ENCODE measurements at places on chromosomes 5 and 9.

GRCh38 chr9:120413121-120414048 is 166.6 kb downstream of the CDK5RAP2 start:
- no peak for DNase-seq

GRCh38 chr5:150787656-150788055 is 9.1 kb downstream of the SMIM3 start:
- no peak for DNase-seq

GRCh38 chr5:91514400-91514799 is 131.3 kb upstream of the ARRDC3 start:
- DNase-seq, result no peak

DNA sequence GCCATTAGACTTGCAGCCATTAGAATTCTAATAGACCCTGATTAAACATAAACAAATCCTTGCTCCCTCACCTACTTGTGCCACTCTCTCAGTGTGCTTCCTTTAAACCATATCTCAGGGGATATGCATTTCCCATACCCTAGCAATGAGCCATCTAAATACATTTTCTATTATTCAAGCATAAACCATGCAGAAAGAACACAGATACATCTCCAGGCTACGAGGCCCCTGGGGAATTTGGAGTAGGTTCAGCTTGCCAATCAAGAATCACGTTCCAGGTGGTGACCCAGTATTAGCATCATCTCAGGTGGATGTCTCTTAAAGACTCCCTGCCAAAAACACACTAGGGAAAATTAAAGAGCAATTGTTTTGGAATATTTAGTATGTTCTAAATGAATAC is 93.0 kb upstream of the CCL21 start:
- no peak for DNase-seq

DNA sequence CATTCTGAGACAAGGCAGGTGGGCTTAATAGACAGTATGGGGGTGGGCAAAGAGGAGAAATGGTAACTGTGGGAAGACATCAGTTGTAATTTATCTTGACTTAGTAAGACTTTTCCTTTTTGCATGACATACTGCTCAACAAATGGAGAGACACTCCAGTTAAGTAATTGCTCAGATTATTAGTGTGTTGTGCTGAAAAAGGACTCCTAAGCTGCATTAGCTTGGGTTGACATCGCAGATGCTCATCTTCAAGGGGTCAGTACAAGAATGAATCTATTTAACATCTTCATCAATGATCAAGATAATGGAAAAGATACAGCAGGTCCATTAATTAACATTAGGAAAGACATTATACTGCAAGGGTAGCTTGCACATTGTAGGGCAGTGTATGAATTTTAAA is 181.1 kb upstream of the ELAVL2 start:
- no peak for DNase-seq

GRCh38 chr5:14218897-14219573 is 75.9 kb downstream of the TRIO start:
- no peak for DNase-seq

DNA sequence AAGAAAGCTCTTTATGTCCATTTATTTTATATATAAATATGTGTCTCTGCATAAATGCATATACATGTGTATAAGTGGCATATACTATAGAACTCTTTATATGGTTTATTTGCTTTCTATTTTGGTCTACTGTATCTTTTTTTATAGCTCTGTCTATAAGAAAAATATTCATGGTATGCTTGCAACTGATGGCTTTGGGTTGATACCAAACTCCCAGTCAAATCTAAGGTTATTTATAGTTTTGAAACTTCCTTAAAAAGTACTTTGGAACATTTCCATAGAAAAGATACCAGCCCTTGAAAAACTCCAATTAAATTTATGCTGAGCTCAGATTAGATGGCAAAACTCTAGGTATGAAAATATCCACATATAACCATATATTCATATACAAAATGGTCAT is 120.0 kb upstream of the KLF9 start:
- no peak for DNase-seq

DNA sequence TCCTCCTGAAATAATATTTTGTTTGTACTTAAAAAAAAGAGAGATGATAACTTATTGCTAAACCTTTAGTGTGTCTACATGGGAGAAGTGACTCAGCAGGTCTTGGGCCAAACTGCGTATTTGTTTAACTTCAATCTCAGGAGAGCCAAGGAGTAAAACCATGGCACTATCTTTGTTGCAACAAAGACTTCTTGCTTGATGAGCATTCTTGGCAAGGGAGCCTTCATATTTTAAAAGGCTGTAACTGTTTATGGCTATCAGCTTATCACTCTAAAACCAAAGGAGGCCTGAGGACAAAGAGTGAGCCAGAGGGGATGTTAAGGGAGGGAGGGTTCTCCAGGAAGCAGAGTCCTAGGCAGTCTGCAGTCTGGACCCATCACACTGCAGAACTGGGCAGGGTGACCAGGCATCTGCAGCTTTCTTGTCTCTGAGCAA is 216.2 kb upstream of the S1PR3 start:
- DNase-seq, result no peak

- no peak for DNase-seq
Observed at GRCh38 chr9:6590772-6591384, 54.7 kb downstream of the GLDC start.

DNA sequence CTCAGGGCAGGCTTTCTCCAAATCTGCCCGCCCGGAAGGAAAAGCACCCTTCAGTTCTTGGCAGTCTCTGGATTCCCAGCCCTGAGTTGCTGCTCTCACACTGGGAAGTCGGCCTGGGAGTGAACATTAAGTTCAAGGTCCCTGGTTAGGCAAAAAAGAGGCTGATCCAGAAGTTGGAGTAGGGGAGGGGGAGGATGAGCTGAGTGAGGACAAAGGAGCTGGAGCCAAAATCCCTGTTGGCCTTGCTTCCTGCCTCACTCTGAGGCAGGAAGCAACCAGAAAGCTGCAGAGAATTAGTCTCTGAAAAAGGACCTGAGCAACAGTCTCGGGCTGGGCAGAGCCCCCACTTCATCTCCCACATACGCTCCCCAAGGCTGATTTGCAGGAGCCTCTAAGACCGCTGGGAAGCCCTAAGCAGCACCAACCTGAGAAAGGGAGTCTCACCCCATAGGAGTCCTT is 15.0 kb upstream of the RPS14 start:
- no peak for DNase-seq

- DNase-seq, result no peak
Observed at GRCh38 chr5:145668714-145669113, 166.4 kb downstream of the PRELID2 start.

DNA sequence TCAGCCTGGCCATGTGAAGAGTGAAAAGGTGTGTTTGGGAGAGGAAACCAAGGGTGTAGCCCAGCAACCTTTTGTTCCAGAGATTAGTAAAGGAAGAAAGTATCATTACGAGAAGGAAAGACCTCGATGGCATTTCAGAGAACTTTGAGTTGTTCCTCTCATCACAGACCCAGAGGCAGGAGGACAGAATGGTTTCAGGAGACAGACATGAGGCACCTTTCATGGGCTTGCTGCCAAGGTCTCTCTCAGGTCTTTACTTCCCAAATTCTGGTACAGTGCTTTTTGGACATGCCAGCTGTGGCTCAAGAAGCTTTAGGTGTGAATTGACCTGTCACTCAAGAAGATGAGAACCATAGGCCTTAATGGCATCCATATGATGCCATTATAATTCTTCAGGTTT is 2.8 kb upstream of the MCC start:
- no peak for DNase-seq

- no peak for DNase-seq
Observed at GRCh38 chr9:69452110-69452782, 127.2 kb downstream of the ENTREP1 start.

GRCh38 chr5:41296066-41296465 is 82.7 kb upstream of the C6 start:
- DNase-seq, result no peak

- no peak for DNase-seq
Observed at GRCh38 chr5:29307478-29307877, 1886.0 kb upstream of the CDH6 start.

DNA sequence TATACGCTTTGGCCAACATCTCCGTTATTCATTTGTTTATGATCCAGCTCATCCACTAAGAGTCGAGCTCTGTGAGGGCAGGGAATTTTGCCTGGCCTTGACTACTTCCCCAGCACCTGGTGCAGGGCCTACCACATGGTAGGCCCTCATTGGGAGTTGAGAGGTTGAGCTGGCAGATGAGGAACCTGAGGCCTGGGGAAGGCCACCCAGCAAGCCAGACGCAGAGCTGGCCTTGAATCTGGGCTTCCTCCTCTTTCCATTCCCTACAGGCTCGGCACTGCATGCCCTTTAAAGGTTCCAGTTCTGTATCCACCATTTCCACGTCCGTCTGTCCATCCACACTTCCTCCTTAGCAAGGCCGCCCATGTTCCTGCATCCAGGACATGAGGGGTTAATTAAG is 24.2 kb downstream of the KCNMB1 start:
- DNase-seq, result no peak

DNA sequence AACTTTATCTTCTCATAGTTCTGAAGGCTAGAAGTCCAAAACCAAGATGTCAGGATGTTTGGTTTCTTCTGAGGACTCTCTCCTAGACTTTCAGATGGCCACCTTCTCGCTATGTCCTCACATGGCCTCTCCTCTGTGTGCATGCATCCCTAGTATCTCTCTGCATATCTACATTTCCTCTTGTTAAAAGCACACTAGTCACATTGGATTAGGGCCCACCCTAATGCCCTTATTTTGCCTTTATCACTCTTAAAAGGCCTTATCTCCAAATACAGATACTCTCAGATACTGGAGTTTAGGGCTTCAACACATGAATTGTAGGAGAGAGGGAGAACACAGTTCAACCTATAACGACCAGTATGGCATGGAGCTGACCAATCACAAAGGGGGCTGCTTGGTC is 151.7 kb downstream of the PRELID2 start:
- no peak for DNase-seq

DNA sequence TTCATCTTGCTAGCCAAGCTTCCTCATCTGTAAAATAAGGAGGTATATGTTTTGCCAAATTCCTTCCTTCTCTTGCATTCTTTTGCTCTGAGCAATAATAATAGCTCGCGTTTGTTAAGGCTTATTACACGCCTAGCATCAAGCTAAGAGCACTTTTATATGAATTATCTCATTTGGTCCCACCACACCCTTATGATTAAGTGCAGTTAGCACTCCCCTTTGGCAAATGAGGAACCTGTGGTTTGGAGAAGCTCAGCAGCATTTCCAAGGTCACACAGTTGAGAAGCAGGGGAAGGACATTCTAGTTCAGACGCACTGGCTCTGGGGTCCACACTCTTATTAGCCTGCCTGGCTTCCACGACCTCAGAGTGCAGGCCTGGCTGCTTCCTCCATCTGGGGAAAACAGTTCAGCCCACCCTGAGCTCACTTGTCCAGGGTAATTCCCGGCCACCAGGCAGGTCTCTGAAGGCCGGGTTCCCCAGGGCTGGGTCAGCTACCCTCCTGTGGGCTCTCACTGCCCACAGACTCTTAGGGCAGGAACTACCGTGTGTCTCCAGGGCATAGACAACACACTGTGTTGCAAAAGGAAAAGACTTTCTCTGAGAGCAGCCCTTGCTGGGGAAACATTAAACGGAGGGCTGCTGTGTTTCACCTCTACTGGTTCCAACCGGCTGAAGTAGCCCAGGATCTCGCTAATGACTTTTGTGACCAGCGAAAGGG is 9.9 kb upstream of the FBP1 start:
- DNase-seq, result no peak

- no peak for DNase-seq
Observed at GRCh38 chr5:78792345-78793055, 143.9 kb upstream of the LHFPL2 start.

DNA sequence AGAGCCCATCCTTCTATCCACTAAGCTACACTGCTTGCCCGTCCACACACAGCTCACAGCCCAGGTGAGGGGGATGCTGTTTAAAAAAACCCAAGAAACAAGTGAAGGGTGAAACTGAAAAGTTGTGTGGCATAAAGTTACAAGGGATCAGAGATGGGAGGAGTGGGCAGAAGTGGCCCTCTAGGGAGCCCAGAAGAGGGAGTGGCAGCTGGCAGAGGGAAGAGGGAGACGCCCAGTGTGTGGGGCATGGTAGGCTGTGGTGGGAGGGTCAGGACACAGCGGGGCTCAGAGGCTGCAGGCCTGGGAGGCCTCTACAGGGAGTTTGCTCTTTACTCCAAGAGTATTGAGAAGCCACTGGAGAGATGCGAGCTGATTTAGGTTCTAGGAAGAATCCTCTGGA is 30.1 kb upstream of the HRH2 start:
- no peak for DNase-seq

- DNase-seq, result no peak
Observed at GRCh38 chr5:180171568-180172094, 37.4 kb downstream of the RASGEF1C start.
